HFFc6 (cell line): ENCODE measurements at places on chromosomes 5 and 9. TPM values are rescaled to one million over a fixed set of nuclear protein-coding genes. Genes with fewer than 3 reads are reported as not detected.

HNRNPAB gene
- total RNA-seq, result 160 to 211 TPM (median 196 TPM) in 3 replicates

IFNA2 gene
- not detected in 3 replicates for total RNA-seq

CYFIP2 gene
- total RNA-seq, result 8.5 to 20.0 TPM (median 10.0 TPM) in 3 replicates

PCDHGB1 gene
- 2.4 to 3.6 TPM (median 2.6 TPM) in 3 replicates for total RNA-seq

GPR151 gene
- not detected in 3 replicates for total RNA-seq

LHX3 gene
- not detected in 3 replicates for total RNA-seq

CBY3 gene
- total RNA-seq, result not detected in 3 replicates

ACOT12 gene
- total RNA-seq, result not detected in 3 replicates

SPEF2 gene
- 1.5 and 2.6 TPM in 2 replicates for total RNA-seq

CARTPT gene
- not detected in 3 replicates for total RNA-seq

AFAP1L1 gene
- total RNA-seq, result 3.1 to 6.7 TPM (median 4.8 TPM) in 3 replicates

TAF1L gene
- 0.02 TPM in 1 of 3 replicates, not detected in the others for total RNA-seq

STK32A gene
- 0.21 to 1.0 TPM (median 0.70 TPM) in 3 replicates for total RNA-seq

FPGS gene
- 51.9 to 68.7 TPM (median 54.7 TPM) in 3 replicates for total RNA-seq

ADAMTS19 gene
- not detected in 3 replicates for total RNA-seq

ADAMTSL2 gene
- total RNA-seq, result not detected in 3 replicates

SYK gene
- not detected in 3 replicates for total RNA-seq

SLC6A18 gene
- total RNA-seq, result not detected in 3 replicates

ATOSB gene
- 44.5 to 58.6 TPM (median 49.0 TPM) in 3 replicates for total RNA-seq

FYB1 gene
- total RNA-seq, result 0.40 and 1.7 TPM in 2 replicates

FGD3 gene
- total RNA-seq, result not detected in 3 replicates

NR2F1 gene
- 23.0 to 25.7 TPM (median 23.7 TPM) in 3 replicates for total RNA-seq
